ENCODE measurements at places on chromosomes 13 and 19.

GRCh38 chr13:97339019-97339987 lies 94.7 kb upstream of the RAP2A start:
- DNase-seq = peak; percentile 90

GRCh38 chr13:48874165-48874564 lies 101.5 kb upstream of the FNDC3A start:
- DNase-seq = no peak

DNA sequence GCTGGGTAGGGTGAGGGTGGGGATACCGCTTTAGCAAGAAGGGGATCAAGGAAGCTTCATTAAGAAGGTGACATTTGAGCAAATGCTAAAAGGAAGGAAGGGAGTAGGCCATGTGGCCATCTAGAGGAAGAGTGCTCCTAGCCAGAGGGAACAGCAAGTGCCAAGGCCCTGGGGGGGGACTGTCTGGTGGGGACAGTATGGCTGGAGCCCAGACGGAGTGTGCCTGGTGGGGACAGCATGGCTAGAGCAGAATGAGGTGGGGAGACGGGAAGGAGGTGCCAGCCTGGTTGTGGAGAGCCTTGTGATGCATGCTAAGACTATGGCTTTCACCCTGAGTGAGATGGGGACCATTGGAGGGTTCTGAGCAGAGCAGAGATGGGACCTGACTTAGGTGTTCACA lies 2.1 kb upstream of the TGFB1 start:
- DNase-seq = no peak

DNA sequence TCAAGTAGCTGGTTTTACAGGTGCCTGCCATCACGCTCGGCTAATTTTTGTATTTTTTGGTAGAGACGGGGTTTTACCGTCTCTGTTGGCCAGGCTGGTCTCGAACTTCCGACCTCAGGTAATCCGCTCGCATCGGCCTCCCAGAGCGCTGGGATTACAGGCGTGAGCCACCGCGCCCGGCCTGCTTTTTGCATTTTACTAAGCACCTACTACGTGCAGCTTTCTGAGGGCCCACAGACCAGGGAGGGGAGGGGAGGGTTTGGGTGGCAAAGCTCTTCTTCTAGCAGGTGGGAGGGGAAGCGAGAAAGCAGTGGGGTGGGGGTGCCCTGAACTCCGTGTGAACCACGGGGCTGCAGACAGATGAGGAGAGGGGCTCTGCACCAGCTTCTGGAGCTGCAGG lies 15.0 kb downstream of the PALM start:
- no peak for DNase-seq

GRCh38 chr19:46639358-46640182 lies 3.6 kb upstream of the GNG8 start:
- no peak for DNase-seq

GRCh38 chr13:73335944-73336343 lies 277.1 kb downstream of the KLF5 start:
- DNase-seq = no peak

DNA sequence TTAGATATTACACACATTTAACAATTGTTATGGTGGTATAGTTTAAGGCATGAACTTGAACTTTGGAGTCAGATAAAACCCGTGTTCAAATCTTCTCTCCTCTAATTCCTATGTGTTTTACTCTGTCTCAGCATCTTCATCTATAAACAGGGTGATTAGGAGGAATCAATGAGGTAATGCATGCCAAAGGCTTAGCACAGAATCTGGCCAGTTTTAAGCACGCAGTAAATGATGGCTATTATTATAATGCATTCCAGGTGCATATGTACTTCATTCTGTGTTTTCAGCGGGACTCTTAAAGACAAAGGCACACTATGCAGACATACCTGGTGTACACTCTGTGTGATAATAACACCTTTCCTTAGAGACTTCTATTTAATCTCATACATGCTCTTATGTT lies 88.0 kb upstream of the FRY start:
- DNase-seq = no peak

GRCh38 chr13:98978280-98978679 lies 416 bp upstream of the DOCK9 start:
- DNase-seq = peak; percentile 58

GRCh38 chr13:51417716-51418115 lies 35.1 kb downstream of the INTS6 start:
- no peak for DNase-seq

GRCh38 chr19:47749326-47749725 lies 4.0 kb downstream of the NOP53 start:
- DNase-seq = no peak

DNA sequence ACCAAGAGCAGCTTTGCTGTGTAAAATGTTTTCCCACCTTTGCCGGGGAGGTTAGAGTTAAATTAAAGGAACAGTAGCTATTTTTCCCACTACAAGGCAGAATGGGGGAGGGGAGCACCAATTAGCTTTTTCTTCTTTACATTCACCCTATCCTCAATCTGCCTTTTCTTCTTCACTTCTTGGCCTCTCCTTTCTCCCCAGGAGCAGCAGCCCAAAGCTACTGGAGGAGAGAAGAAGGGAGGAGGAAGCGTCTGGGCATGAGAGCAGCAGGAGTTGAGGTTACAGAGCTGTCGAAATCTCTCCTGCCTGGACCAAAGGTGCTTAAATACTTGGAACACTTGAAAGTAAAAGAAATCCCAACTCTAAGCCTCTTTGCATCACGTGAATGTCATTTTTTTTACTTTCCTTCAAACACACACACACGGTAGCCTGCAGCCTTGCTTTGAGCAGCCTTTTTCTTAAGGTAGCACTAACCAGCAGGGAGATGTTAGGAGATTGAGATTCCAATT lies 39.0 kb upstream of the WASF3 start:
- DNase-seq = no peak

- no peak for DNase-seq
These were observed 238.3 kb upstream of the MAB21L1 start for GRCh38 chr13:35714588-35715377.

GRCh38 chr13:43156916-43157315 lies 133.5 kb downstream of the DNAJC15 start:
- DNase-seq = no peak

DNA sequence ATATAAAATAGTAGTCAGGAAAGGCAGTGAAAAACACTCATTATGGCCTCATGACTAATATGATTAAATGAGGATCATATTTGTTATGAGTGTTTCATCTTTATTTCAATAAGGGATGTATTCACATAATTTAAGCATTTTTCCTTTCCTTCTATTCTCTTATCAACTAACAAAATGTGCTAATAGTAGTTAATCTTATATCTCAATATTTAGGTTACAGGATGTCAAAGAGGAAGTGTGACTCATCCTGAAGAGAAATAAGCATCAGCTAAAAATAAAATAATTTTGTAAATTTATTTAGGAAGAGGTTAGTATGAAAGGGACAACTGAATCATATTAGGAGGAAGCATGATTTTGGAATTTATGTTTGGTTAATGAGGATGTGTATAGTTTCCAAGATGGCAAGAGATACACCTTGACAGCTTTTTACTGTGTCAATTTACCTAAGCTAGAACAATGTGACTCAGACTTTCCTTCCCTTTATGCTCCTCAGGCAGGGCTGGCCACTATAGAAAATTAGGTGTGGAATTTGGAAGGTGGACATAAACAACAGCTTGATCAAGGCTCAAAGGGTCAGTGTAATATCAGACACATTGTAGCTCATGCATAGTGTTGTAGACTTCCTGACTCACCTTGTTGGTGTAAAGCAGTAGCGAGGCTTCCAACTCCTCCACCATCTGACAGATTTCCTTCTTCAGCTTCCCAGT lies 172.7 kb downstream of the SLITRK1 start:
- DNase-seq = no peak

GRCh38 chr13:28338006-28338574 lies 156.8 kb downstream of the FLT1 start:
- no peak for DNase-seq

DNA sequence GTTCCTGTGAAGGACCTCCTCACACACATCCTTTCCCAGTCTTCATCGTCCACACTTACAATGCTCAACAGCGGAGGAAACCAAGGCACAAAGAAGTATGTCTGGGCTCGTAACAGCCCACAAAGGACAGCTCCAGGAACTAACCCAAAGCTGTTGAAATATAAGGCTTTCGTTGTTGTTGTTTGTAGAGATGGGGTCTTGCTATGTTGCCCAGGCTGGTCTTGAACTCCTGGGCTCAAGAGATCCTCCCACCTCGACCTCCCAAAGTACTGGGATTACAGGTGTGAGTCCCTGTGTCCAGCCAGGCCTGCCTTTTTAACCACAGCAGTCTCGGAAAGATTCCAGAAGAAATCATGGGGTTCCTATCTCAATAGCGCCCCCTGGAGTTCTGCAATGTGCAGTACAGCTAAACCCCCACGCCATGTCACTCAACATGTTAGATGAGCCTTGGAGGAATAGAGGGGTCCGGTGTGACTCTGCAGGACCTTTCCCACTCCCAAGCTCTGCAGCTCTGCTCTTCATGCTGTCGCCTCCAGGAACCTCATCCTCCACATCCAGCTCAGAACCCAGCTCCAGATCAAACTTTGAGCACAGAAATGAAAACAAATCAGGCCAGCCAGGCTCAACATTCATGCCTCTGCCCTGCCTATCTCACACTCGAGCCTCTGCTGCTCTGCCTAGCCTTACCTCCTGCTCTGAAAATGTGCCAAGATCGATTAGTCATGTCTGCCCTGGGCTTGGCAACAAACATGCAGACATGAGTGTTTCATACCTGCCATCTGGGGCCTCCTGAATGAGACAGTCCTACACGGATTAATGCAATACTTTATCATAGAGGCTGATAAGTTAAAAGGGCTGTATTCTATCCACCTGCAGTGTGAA lies 7.5 kb downstream of the PLA2G4C start:
- DNase-seq = no peak

GRCh38 chr13:107900775-107901174 lies 314.6 kb downstream of the LIG4 start:
- DNase-seq = no peak

DNA sequence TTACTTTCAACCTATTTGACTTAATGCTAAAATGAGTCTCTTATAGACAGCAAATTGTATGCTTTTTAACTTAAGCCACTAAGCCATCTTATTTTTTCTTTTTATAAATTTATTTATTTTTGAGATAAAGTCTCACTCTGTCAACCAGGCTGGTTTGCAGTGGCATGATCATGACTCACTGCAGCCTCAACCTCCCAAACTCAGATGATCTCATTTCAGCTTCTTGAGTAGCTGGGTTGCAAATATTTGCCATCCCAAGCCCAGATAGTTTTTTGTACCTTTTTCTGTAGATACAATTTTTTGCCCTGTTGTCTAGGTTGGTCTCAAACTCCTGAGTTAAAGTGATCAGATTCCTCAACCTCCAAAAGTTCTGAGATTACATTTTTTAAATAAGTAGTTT lies 27.1 kb downstream of the ZNF714 start:
- peak; percentile 16 for DNase-seq

GRCh38 chr13:48949566-48950500 lies 25.9 kb upstream of the FNDC3A start:
- no peak for DNase-seq

DNA sequence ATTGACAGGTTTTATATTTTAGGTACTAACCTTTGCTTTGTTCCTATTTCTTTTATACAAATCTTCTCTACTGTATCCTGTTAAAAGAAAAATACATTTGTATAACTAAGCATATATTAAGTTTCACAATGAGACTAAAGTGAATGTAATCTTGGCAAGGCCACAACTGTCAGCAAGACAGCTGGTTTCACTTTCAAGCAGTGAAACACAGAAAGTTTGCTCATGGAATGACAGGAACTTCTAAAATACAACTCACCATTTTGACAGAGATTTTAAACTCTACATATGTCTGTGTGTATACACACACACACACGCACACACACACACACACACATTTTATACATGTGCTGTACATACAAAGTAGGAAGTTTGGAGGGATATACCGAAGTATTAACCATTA lies 53.3 kb downstream of the PARP4 start:
- no peak for DNase-seq

DNA sequence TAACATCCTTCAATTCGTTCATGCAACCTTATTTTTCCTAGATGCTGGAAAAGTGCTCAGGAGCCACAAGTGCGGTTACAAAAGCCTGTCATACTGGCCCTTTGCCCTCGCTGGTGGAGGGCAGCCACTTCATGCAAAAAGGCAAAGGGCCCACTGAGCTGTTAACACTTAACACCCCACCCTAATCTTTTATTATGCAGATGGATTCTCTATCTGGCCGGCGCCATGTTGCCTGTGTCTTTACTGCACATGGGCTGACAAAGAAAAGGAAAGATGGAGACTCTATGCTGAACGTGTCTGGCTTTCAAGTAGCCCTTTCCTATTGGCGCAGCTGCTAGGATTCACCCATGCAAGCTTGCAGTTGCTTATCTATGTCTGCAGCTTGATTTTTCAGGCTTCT lies 10.8 kb downstream of the OR7D2 start:
- no peak for DNase-seq

DNA sequence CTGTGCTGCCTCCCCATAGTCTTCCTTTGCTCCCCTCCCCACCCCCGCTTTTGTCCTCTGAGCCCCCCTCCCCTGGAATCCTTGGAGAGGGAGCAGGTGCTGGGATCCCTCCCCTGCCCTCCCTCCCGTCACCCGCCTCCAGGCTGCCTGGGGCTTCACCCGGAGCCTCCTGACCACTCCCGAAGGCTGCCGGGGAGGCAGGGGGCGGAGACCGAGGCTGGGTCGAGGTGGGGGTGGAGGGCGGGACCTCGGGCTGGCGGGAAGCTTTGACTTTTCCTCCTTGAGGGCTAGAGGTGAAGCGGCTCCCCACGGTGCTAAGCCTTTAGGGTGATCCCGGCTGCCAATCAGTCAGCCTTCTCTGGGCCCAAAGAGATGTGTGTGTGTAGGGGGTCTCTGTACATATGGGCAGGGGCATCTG lies 1.5 kb downstream of the KMT5C start:
- DNase-seq = no peak

- DNase-seq = peak; percentile 100
These were observed at the start of gene ACTMAP for GRCh38 chr19:40750058-40750873. ACTMAP (minus strand) TSS chr19:40750477; CDS start chr19:40749803, 674 bp downstream.

GRCh38 chr13:98839856-98840769 lies 87.6 kb upstream of the SLC15A1 start:
- DNase-seq = no peak

DNA sequence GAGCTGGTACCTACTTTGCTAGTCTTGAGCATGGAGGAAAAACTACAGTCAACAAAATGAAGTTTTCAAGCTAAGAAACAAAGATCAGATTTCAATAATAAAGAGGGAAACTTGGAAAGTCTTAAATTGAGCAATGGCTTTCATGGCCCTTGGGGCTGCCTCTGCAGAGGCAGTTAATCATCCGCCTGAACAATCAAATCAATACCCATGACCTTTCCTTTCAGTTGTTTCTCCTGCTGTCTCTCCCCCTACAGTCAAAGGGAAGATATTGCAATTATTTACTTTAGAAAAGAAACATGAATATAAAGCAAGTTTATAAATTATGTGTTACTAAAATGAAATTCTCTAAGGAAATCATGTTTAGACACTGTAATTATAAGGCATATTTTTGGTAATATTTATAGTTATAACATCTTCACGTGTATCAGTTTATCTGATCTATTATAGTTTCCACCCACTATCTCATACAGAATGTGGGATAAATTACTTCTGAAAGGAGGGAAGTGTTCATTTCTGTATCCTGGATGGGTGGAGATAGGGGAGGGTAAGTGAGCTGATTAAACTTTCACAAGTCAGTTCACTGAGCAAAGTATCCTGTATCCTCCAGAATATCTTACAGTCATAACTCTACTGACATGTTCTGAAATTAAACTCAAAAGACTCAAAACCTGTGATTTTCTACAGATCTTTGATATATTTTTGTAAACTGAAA lies 72.4 kb upstream of the TSC22D1 start:
- DNase-seq = no peak
